ENCODE measurements at places on chromosomes 6 and 20. TPM values are rescaled to one million over a fixed set of nuclear protein-coding genes. Genes with fewer than 3 reads are reported as not detected.

DNA sequence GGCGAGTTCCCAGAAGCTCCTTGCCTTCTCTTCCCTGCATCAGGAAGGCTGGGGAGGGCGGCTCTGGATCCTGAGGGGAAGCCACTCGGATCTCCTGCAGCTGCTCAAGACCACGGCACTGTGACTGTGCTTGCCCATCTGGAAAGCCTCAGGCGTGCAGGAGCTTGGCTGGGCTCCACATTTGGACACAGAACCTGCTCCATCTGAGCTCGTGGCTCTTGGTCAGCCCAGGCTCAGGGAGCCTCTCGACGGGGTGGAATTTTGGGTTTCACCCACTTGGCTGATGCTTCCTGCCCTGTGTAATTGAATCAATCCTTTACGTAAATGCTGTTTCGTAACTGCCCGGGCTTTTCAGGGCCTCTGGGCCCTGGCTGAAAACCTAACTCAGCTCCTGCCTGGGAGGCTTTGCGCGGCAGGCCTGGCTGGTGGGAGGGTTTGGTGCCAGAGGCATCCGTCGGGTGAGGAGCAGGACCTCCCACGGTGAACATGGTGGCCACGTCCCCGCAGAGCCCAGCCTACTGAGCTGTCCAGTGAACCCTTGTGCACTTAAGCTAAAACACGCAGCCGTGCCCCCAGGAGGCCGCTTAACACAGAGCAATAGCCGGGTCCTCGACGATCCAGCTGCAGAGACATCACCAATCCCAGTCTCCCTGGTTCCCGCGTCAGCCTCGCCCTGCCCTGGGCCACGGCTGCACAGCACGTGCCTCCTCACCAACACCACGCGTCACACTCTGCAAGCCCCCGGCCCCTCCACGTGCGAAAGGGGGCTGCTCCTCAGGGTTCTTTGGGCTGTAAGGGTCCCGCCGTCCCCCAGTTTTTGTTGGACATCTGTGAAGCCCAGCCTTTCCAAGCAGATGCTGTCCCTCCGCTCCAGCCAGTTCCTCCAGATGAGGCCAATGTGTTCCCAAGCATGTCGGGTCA lies 241.0 kb downstream of the DLL1 start:
- peak overlapping the region; percentile 59 for H3K27ac ChIP-seq
- no peaks in the 10 kb centered on the region for H3K36me3 ChIP-seq
- no peaks in the 10 kb centered on the region for H3K27me3 ChIP-seq
- no peak overlapping the region for H3K4me3 ChIP-seq
- peak; percentile 72 for DNase-seq

TINAG gene
- total RNA-seq = 45.2 TPM

ZNF451 gene
- total RNA-seq = 35.1 TPM

C6orf141 gene
- total RNA-seq = 10.4 TPM

DNA sequence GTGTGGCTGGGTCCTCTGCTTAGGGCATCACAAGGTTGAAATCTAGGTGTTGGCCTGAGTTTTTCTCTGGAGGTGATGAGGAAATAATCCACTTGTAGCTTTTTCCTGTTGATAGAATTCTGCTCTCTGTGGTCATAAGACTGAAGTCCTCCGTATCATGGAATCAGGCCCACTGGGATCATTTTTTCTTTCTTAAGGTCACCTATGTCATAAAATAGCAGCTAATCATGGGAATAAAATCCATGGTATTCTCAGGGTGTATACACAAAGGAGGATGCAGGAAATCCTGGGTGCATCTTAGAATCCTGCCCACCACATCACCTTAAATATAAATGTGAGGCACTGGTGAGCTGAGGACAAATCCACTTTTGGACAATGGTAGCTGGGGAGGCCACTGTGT lies 72.7 kb downstream of the PRDM1 start:
- H3K36me3 ChIP-seq = no peaks in the 10 kb centered on the region
- no peaks in the 10 kb centered on the region for H3K4me1 ChIP-seq
- H3K27me3 ChIP-seq = no peaks in the 10 kb centered on the region
- H3K4me3 ChIP-seq = no peak overlapping the region
- DNase-seq = no peak
- no peak overlapping the region for H3K27ac ChIP-seq

DNA sequence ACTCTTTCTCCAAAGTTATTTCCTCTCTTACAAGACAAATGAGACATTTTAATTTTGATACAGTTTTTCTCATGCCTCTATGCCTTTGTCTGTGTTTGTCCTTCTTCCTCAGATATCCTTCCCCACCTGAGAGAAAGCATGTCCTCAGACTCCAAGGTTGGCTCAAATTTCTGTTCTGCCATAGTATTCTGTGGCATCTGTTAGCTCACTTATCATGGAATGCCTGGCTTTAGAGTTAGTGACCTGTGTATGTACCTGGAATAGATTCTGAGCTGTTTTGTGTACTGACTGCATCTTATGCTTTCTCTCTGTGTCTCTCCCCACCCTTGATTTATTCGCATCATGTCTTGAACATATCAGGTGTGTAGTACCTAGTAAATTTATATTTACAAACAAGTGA lies 90.0 kb downstream of the CENPW start:
- DNase-seq = no peak
- no peaks in the 10 kb centered on the region for H3K4me1 ChIP-seq
- H3K27me3 ChIP-seq = no peaks in the 10 kb centered on the region
- H3K36me3 ChIP-seq = no peaks in the 10 kb centered on the region

CTAGE9 gene
- not detected for total RNA-seq

- no peak for DNase-seq
- H3K27ac ChIP-seq = no peak overlapping the region
- H3K27me3 ChIP-seq = no peaks in the 10 kb centered on the region
- H3K4me3 ChIP-seq = no peak overlapping the region
- no peaks in the 10 kb centered on the region for H3K36me3 ChIP-seq
- H3K4me1 ChIP-seq = no peaks in the 10 kb centered on the region
These were observed 73.9 kb downstream of the BACH2 start for GRCh38 chr6:90222724-90223198.

- no peak overlapping the region for H3K4me3 ChIP-seq
- no peaks in the 10 kb centered on the region for H3K36me3 ChIP-seq
These were observed 291.9 kb upstream of the SGK1 start for GRCh38 chr6:134609716-134610261.

DNA sequence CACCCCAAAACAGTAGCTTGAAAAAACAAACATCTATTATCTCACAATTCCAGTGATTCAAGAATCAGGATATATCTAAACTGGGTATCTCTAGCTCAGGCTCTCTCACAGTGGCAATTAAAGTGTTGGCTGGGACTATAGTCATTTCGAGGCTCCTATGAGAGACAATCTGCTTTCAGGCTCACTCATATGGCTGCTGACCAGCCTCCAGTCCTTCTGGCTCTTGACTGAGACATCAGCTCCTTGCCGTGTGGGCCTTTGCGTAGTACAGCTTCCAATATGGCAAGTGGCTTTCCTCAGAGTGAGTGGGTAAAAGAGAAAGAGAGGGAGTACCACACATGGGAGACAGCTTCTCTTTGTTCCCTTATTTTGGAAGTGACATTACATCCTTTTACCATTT lies 327.2 kb downstream of the CENPW start:
- DNase-seq = no peak
- H3K4me1 ChIP-seq = no peaks in the 10 kb centered on the region
- H3K36me3 ChIP-seq = no peaks in the 10 kb centered on the region

DNA sequence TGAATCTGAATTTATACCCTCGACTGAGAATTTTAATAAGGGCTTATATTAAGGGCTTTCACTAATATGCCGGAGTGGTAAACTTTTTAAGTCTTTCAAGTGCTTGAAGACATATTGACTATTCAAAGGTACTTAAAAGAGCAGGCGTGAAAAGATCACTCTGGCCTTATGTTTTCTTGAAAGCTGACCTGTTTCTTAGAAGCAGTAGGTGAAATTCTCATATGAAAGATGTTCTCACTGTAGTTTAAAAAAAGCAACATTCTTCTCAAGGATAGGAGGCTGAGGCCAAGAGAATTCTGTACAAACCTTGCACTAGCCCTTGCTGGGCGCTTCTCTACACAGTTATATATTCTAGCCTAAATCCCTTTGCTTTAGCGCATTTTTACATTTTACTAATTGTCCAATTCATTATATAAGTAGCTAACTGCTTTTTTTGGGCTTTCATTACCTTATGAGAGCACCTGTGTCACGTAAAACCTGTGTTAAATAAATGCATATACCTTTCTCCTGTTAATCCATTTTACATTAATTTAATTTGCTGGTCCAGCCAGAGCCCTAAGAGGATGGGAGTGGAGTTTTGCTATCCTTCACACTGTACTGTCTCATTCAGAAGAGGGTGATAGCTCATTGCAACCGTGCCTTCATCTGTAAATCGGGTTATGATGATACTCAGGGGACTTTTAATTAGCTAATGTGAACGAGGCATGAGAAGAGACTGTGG lies 59.6 kb upstream of the HFE start:
- H3K27ac ChIP-seq = peak overlapping the region; percentile 98
- DNase-seq = no peak
- no peaks in the 10 kb centered on the region for H3K36me3 ChIP-seq

- H3K27ac ChIP-seq = no peak overlapping the region
- no peak overlapping the region for H3K4me3 ChIP-seq
- DNase-seq = no peak
- no peaks in the 10 kb centered on the region for H3K36me3 ChIP-seq
- no peaks in the 10 kb centered on the region for H3K4me1 ChIP-seq
- H3K27me3 ChIP-seq = no peaks in the 10 kb centered on the region
These were observed 44.9 kb downstream of the PRND start for GRCh38 chr20:4766631-4767030.

- no peaks in the 10 kb centered on the region for H3K4me1 ChIP-seq
- H3K4me3 ChIP-seq = no peak overlapping the region
- H3K27me3 ChIP-seq = no peaks in the 10 kb centered on the region
- no peaks in the 10 kb centered on the region for H3K36me3 ChIP-seq
- DNase-seq = no peak
These were observed 147.9 kb downstream of the SOX4 start for GRCh38 chr6:21741221-21742109.

SLC26A8 gene
- total RNA-seq = not detected

DNA sequence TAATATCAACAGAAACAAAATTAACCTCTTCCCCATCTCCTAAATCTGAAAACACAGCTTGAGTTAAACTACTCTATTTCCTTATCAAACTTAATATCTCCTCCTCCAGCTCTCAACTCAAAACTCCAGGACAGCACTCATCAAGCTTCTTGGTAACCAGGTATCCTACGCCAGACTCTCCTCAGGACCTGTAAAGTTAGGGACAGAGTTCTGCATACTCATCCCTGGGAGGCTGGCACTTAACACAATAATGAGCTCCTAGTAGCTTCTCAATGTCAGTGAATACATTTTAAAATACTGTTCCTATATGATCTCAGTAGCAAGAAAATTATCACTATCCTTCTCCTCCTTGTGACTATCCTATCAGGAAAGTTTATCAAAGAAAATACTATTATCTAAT lies 240.3 kb downstream of the PTPRK start:
- H3K4me1 ChIP-seq = no peaks in the 10 kb centered on the region
- H3K27me3 ChIP-seq = no peaks in the 10 kb centered on the region
- no peak overlapping the region for H3K4me3 ChIP-seq
- no peak for DNase-seq
- no peaks in the 10 kb centered on the region for H3K36me3 ChIP-seq

NFATC2 gene
- 7.3 TPM for total RNA-seq

DNA sequence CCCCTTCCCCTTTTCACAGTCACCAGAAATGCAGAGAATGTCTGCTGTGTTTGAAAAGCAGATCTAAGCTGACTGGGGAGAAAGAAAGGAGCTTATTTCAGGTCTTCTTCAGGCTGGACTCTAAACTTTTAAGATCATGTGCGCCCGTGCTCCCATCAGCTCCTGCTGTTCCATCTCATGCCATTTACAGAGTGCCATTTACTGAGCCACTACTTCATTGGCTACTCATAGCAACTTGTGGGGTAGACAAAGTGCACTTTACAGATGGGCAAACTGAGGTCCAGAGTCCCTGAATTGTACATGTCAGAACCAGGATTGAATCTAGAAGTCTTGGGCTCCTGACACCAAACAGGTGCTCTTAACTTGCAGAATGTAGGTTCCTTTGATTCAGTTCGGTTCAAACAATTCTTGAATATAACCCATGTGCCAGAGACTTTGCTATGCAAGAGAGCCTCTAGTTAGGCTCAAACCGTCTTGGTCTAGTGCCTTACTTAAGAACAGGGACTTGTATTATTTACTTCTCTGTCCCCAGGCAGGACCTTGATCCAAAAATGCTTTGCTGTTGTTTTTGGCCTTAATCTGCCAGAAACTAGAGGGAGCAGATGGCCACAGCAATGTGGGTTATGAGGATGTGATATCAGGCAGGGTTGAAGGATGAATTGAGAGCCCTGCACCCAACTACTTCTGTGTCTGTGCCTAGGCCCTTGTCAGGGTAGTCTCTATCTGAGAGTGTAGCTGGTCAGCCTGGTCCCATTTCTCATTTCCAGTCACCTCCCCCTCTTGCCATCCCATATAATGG lies 56.4 kb downstream of the RALY start:
- no peak for DNase-seq
- no peaks in the 10 kb centered on the region for H3K36me3 ChIP-seq
- H3K27ac ChIP-seq = no peak overlapping the region
- H3K4me3 ChIP-seq = no peak overlapping the region

TMC2 gene
- total RNA-seq = not detected

- peak; percentile 63 for DNase-seq
- no peaks in the 10 kb centered on the region for H3K4me1 ChIP-seq
- H3K36me3 ChIP-seq = no peaks in the 10 kb centered on the region
- H3K27me3 ChIP-seq = no peaks in the 10 kb centered on the region
- H3K4me3 ChIP-seq = no peak overlapping the region
- no peak overlapping the region for H3K27ac ChIP-seq
These were observed 162.8 kb upstream of the AFDN start for GRCh38 chr6:167663784-167664443.

GRCh38 chr20:38985060-38985459 lies 22.9 kb downstream of the DHX35 start:
- H3K27ac ChIP-seq = no peak overlapping the region
- no peaks in the 10 kb centered on the region for H3K27me3 ChIP-seq
- H3K4me1 ChIP-seq = no peaks in the 10 kb centered on the region
- no peak overlapping the region for H3K4me3 ChIP-seq
- H3K36me3 ChIP-seq = no peaks in the 10 kb centered on the region
- DNase-seq = no peak

- H3K4me3 ChIP-seq = no peak overlapping the region
- no peaks in the 10 kb centered on the region for H3K27me3 ChIP-seq
- no peaks in the 10 kb centered on the region for H3K4me1 ChIP-seq
- DNase-seq = no peak
- H3K27ac ChIP-seq = no peak overlapping the region
These were observed 49.9 kb downstream of the TULP4 start for GRCh38 chr6:158361961-158362669.

GRCh38 chr6:106450653-106451052 lies 90.1 kb downstream of the CRYBG1 start:
- H3K27me3 ChIP-seq = no peaks in the 10 kb centered on the region
- no peak overlapping the region for H3K4me3 ChIP-seq
- H3K27ac ChIP-seq = no peak overlapping the region
- no peak for DNase-seq
- H3K4me1 ChIP-seq = no peaks in the 10 kb centered on the region

ERVFRD-1 gene
- not detected for total RNA-seq
